ENCODE measurements at places on chromosomes 11 and 22.

DNA sequence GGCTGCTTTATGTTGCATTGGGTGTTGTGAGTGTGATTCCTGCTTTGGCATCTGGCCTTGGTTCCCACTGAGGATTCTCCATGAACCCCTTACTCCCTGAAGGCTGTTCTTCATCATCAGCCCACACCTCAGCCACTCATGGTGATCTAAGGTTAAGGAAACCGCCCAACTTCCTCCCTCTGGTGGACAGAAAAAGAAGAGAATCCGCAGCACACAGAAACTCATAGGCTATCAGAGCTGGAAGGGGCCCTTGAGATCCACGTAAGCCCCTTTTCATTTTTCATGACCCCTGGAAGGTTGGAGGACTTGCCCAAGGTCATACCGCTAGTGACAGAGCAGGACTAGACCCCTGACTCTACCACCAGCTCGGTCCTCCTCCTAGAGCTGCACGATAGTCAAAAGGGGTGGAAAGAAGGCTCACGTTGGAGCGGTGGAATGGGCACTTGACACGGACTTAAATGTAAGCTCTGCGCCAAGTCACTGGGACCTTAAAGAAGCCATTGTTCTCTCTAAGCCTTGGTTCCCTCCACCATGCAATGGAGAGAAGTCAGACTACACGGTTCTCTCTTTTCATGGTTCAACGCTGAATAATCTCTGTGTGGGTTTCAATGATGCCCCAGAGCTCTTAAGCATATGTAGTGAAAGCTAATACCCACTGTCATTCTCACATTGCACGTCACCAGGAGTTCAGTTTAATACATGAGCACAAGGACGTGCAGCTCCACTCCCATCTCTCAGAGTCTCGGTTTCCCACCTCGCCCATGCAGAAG lies 83.6 kb upstream of the CRTAM start:
- no peak for DNase-seq

- DNase-seq, result peak; percentile 39
Measured at GRCh38 chr22:37696657-37697537, at the start of gene TRIOBP. Gene TRIOBP, plus strand, starts transcription at chr22:37697048. Its CDS starts 4,318 bp downstream, at chr22:37701366.

DNA sequence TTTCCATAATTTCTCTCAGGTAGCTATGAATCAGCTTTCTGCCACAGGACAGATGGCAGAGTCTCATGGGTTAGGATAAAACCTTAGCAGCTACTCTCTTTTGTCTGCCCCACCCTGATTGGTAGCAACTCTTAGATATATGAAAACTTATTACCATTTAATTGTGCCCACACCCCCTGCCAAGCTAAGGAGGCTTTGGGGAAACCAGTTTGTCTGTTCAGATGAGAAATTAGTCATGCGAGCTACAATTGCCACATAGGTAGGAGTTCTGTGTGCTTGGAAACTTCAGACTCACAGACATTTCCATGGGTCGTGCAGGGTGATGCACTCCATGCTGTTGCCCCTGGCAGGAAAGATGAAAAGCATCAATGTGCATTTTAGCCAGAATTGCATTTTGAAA lies 39.9 kb downstream of the CD44 start:
- no peak for DNase-seq

DNA sequence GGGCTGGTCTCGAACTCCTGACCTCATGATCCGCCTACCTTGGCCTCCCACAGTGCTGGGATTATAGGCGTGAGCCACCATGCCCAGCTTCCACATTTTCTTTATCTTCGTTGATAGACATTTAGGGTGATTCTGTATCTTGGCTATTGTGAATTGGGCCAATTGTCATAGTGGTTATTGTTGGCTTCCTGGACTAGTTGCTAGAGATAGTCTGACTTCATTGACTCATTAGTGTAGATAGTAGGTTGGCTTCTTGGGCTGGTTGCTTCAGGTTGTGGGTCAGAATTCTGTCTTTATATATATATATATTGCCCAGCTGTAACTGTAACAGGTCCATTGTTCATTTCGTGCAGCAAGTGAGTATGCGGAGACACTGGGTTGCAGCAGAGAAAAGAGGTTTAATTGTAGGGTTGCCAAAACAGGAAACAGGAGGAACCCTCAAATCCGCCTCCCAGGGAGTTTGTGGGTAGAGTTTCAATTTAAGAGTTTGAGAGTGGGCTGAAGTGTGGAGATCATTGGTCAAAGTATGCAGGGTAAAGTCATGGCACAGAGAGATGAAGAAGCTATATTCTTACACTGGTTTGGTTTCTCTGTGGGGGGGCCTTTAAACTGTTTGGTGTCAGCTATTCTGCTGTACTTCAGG lies 22.0 kb downstream of the ATG13 start:
- no peak for DNase-seq

DNA sequence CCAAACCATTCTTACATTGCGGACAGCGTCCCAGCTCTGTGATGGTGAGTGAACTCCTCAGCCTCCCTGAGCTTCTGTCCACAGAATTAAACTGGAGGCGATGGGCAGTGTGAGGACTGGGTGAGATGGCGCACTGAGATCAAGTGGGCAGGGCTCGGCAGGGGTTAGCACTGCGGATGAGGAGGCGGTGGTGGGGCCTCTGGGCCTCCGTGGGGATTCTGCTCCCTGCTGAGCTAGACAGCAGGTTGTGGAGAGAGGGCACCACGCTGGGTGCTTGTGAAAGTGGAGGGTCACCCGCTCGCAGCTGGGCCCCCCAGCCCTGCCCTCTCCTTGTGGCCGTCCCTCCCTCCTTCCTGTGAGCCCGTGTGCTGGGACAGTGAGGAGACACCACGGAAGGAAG lies 25.6 kb upstream of the PARVG start:
- DNase-seq, result no peak

Data from substantia nigra (tissue), 51 donors.